NCI-H187 (cell line): ENCODE measurements at places on chromosomes 3 and 15.
A peak's percentile ranks its signal among the peaks of the same experiment; 100 is the strongest.

DNA sequence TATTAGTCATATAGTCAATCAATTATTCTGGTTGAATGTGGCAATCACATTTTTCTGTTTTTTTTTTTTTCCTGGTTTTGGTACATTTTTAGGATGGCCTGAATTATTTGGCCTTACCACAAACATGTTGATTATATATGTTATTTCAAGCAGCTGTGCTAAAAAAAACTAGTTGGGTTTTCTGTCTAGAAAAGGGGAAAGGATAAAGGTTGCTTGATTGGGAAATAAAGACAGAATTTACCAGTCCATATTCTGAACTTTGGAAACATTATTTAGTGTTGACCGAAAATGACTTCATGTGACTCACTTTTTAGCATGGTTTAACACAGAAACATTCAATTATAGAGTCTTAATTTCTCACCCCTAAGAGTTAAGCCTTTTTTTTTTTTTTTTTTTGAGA, 8.1 kb downstream of the MORF4L1 start:
- DNase-seq = no peak

DNA sequence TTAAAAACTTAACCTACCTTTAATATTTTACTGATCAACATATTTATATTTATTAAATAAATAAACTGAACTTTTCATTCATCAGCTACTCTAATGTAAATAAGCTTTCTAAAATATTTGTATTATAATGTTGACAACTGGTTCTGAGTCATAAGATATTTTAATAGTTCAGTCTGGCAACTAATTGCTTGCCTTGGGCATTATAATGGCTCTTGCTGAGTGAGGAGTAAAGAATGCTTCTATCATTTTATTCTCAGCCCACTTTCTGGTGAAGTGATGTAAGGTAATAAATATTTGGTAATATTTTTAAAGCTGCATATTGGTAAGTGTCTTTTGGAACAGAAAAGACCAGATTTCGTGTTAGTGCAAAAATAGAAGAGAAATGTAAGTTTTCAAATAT, 81.5 kb downstream of the DIPK2A start:
- DNase-seq = no peak

- DNase-seq = no peak
Measured at GRCh38 chr15:86802244-86802643, 722.6 kb downstream of the AGBL1 start.

DNA sequence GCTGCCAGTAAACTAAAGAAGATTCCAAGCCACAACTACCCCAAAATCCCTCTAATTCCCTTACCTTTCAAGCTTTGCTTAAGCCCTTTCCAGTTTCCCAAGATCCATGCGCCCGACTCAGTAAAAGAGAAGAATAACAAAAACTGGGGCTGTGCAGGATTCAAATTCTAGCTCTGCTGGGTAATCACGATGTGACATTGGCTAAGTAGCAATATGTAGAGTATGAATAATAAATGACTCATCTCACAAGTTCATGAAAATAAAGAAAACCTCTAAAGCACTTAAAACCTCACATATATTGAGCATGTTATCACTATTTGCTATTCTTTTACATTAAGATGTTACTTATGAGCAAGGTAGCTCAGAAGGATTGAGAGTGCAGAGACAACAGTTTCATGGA, 522.2 kb upstream of the ZNF717 start:
- no peak for DNase-seq

- no peak for DNase-seq
Measured at GRCh38 chr3:168497741-168498140, 402.0 kb upstream of the GOLIM4 start.

GRCh38 chr15:48040166-48040817, 80.5 kb upstream of the SLC24A5 start:
- DNase-seq = no peak

GRCh38 chr3:77726517-77726916, 686.6 kb downstream of the ROBO2 start:
- DNase-seq = no peak

DNA sequence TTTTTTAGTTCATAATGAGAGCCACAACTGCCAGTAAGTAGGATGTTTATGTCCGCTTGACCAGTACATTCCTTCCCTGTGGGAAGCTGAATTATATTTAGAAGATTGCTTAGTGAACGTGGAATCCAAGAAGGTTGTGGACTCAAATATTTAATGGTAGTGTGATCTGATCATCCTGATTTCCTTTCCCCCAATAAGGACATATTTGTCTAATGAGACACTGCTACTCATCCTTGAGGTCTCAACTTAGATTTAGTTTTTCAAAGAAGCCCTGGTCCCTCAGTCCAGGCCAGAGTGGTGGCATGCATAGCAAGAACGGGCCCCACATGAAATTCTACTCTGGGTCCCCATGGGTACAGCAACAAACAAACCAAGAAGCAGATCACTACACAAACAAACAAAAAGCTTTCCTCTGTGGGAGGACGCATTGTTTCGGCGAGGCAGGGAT, 60.8 kb downstream of the USP13 start:
- no peak for DNase-seq

- no peak for DNase-seq
Measured at GRCh38 chr15:29451201-29451781, 181.7 kb upstream of the NSMCE3 start.

- DNase-seq = no peak
Measured at GRCh38 chr3:52774901-52775864, 2.2 kb upstream of the ITIH1 start.

- DNase-seq = peak; percentile 2
Measured at GRCh38 chr3:4271834-4272233, 31.3 kb upstream of the SETMAR start.

- DNase-seq = no peak
Measured at GRCh38 chr3:17938313-17938712, 195.9 kb upstream of the TBC1D5 start.

- DNase-seq = no peak
Measured at GRCh38 chr15:79617071-79617470, 184.9 kb downstream of the MINAR1 start.

DNA sequence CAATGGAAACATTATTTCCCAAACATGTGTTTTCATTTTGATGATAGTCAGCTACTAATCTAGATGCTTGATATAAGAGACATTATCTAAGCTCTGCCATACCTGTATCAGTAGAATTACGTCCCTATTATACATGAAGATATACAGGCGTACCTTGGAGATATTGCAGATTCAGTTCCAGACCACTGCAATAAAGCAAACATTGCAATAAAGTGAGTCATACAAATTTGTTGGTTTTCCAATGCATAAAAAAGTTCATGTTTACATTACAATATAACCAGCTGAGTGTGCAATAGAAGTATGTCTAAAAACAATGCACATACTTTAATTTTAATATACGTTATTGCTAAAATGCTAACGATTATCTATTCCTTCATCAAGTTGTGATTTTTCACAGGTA, 236.0 kb upstream of the ZNF717 start:
- no peak for DNase-seq

DNA sequence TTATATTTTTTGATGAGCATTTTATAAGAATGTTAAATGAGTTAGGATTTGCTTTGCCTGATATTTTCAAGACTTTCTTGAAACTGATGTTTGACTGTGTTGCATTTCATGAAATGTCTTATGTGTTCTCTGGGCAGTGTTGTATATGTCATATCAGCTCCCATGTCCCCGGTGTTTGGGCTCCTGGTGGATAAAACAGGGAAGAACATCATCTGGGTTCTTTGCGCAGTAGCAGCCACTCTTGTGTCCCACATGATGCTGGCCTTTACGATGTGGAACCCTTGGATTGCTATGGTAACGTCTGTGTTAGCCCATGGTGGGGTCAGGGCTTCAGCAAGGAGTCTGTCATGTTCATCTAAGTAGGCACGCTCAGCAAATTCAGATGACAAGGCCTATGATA, 20.0 kb downstream of the MFSD1 start:
- no peak for DNase-seq

DNA sequence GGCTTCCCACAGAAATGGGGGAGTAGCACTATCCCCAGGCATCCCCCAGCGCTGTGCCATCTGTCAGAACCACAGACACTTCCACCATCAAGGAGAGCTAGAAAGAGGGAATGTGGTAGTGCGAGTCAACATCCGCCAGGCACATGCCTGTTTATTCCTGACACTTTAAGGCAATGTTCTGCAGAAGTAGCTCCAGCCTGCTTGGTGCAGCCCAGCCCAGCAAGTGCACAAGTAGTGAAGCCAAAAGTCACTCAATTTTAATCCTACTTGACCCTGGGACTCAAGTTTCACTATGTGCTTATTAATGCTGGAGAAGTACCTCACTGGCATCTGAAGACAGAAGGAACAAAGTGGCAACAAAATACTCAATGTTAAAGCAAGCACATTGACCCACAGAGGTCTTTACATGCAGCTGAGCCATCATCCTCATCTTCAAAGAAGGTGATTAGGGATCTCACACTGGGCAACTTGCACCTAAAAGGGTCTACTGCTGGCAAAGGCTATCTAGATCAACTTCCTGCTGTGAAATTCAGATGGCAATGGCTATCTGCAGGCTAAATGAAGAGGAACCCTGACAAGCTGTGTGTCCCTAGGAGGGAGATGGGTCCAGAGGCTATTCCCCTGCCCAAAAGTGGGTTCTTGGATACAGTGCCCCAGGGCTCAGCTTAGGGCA, 61.4 kb upstream of the CLDN18 start:
- DNase-seq = no peak

GRCh38 chr15:52251144-52251860, 44.3 kb downstream of the MYO5C start:
- DNase-seq = no peak

GRCh38 chr3:126202276-126202675, 21.9 kb upstream of the ALDH1L1 start:
- no peak for DNase-seq

DNA sequence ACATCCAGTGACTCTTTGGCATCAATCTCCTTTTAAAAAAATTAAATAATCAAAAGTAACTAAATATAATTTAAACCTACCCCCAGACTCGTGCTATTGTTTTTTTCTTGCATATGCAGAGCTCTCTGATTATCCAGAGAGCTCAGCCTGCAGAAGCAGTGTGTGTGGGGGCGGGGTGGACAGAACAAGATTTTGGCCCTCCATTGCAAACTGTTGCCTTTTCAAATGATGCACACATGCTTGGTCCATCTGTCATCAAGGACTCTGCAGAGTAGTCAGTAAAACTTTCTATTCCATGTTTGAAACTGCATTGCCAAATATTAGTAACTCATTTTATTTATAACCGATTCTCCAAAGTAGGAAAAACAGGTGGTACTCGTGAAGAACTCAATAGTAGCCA, 28.6 kb upstream of the STXBP5L start:
- DNase-seq = no peak

DNA sequence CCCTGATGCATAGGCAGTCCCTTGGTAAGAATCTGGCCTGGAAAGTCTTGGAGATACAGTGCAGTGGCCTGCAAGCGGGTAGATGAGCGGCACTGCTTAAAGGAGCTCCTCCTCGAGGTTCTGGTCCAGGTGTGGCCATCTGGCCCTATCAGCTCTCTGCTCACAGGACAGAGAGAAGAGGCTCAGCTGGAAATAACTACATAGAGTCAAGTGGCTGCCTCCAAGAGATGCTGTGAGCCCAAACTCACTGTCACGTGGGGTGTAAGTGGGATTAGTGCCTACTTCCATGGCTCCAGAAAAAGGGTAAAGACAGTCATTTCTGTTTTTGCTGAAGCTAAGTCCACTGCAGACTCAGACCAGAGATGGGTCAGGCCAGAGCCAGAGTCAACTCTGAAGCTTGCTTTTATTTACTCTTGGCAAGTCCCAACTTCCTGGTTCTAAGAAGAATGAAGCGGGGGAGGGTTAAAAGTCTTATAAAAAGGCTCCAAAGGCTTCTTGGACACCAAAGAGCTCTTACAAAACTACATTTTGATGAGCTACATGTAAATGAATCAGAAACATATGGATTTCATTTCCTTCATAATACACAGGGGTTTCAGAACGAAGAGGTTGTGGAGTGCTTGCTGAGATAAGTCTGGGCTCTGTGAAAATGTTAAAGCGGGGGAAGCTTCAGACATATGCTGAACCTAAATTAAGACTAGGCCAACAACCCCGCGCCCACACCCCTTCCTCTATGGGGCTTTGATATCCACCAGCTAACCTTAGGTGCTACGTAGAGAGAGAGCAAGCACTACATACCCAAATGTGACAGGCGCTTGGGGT, 77.1 kb downstream of the PDZRN3 start:
- DNase-seq = no peak

GRCh38 chr3:72496051-72496670, 352.1 kb downstream of the SHQ1 start:
- no peak for DNase-seq

- no peak for DNase-seq
Measured at GRCh38 chr3:42371776-42372175, 38.6 kb downstream of the LYZL4 start.

DNA sequence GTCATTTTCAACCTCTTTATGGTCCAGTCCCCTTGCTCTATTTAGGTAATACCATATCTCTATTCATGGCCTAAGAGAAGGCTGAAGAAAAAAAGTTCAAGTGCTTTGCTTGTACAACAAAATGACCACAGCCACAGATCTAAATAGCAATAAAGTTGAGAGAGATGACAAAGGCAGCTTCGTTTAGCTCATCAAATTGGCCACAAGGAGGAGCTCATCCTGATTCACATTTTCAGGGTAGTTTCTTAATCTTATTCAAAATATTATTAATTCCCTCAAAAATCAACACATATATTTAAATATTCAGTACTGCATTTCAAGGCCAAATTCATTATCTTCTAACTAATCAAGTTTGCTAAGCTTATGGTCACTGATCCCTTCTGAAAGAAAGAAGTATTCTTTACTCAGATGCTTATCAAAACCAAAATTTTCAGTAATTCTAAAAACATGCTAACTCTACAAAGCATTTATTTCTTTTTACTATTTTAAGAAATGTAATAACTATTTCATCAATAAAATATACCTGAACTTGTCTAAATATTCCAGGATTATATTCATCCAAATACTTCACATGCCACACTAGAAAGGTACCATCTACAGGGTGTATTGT, 85.5 kb downstream of the DMXL2 start:
- DNase-seq = no peak

GRCh38 chr15:48515500-48515899, 130.0 kb downstream of the FBN1 start:
- DNase-seq = no peak
